AG20443 (cell line): ENCODE measurements at places on chromosomes 11 and 22.

DNA sequence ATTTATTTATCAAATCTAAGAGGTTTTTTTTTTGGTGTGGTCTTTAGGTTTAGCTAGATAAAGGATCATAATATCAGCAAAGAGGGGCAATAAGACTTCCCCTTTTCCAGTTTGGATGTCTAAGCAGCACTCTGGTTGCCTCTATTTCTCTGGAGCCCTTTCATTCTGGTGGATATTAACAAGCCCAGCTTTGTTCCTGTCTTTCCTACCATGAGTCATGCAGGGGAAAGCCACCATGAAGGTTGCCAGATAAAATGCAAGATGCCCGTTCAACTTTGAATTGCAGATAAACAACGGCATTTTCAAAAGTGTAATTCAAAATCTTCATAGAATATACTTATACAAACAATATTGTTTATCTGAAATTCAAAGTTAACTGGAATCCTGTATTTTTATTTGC, 143.6 kb downstream of the ADAMTS15 start:
- DNase-seq = peak; percentile 56

DNA sequence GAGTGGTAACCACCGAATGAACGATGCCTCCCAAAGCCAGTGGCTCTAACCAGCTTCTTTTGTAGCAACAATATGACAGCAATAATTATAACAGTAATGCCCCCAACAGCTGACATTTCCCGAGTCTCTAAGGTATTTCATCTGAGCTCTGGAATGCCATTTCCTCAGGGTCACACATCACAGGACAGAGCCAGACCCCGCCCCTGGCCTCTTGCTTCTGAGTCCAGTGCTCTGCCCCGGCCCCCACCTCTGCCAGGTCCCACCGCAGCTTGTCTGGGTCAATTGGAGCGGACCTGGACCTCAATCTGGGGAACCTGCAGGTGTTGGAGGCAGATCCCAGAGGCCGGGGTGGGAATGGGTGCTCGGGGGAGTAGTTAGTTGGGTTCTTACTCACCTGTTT, 63.8 kb downstream of the IGLL1 start:
- DNase-seq = no peak

- DNase-seq = no peak
These were observed 23.1 kb downstream of the CD6 start for GRCh38 chr11:60994541-60995080.

- no peak for DNase-seq
These were observed 31.9 kb downstream of the RTN4R start for GRCh38 chr22:20236052-20236717.

- no peak for DNase-seq
These were observed 3.7 kb upstream of the MS4A10 start for GRCh38 chr11:60781286-60781980.

GRCh38 chr22:46430961-46431838, 95.7 kb downstream of the TRMU start:
- DNase-seq = no peak

GRCh38 chr11:37320921-37321320, 722.9 kb upstream of the RAG2 start:
- no peak for DNase-seq

GRCh38 chr11:64500176-64501013, 90.6 kb upstream of the SLC22A12 start:
- no peak for DNase-seq

DNA sequence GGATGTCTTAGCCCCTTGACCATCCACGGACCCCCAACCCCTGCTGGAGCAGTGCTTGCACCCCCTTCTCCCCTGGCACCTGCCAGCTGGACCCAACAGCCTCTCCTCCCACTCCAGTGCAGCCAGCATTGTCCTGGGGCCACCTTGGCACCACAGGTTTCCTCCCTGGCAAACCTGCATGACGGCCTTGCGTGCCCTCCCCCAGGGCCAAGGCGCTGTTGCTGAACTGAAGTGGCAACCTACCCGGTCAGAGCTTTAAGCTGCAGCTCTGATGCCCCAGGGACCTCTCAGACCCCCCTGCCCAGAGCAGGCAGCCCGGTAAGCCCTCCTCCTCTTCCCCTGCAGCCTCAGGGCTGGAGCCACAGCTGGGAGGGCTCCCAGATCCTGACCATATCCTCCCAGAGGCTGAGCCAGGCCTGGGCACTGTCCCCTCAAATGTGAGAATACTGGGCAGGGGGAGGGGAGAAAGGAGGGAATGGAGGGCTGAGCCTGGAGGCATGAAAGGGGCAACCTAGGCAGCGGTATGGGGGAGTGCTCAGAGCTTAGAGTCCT, 1.8 kb upstream of the LRRC75B start:
- DNase-seq = no peak

- DNase-seq = no peak
These were observed 89.9 kb upstream of the APOA1 start for GRCh38 chr11:116927163-116927974.

GRCh38 chr11:124535552-124536232, 7.8 kb downstream of the OR8B12 start:
- no peak for DNase-seq

GRCh38 chr11:118126082-118126838, 26.4 kb downstream of the SCN4B start:
- no peak for DNase-seq

DNA sequence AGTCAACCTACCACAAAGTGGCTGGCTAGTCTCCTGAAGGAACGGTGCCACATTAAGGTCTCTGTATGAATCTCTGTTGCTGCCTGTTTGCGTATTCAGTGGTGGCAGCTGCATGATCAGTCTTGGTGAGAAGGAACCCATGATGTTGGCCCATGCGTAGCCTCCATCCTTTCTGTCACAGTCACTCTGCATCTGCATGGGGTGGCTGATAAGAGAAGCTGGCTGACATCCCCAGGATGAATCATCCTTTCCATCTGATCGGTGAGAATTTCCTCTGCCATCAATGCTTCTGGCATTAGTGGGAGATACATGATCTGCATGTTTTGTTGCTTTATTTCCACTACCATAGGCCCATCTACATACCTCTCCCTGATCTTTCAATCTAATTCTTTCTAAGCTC, 199.0 kb upstream of the NECTIN1 start:
- DNase-seq = no peak

DNA sequence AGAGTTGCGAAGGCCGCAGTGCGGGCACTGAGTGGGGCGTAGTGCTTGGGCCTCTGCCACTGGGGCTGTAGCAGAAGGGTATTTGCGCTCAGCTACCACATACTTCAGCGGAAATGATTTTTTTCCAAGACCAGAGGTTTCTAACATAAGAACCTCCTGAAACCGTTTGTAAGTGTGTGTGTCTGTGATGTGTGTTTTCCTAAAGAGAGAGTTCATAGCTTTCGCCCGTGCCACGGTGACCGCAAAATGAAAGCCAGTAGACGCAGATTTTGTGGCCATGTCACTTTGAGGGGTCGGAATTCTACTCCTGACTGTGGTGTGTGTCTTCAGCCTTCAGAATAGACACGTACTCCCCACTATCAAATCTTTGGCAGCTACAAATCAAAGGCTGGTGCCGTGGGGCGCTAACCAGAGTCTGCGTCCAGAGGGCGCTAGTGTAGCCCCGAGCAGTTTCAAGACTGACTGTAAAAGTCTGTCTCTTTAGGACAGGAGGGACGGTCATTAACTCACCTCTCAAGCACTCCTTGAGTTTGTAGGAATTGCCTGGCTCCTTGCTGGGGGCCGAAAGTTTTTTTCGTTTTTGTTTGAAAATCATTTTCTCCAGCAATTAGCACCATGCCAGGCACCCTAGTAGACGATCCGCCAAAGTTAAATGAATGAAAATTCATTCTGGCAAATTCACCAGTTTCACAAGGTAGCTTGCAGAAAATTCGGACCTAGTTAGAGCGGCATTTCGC, 2.5 kb upstream of the CALCA start:
- peak; percentile 48 for DNase-seq

GRCh38 chr22:35552196-35552842, 11.7 kb downstream of the RASD2 start:
- DNase-seq = peak; percentile 75

GRCh38 chr11:118002541-118003423, 16.6 kb downstream of the IL10RA start:
- DNase-seq = no peak

- peak; percentile 59 for DNase-seq
These were observed 52.5 kb downstream of the GRAMD4 start for GRCh38 chr22:46672731-46673130.
